CD4-positive, alpha-beta T cell (primary cell): ENCODE measurements at places on chromosomes 13 and 19. TPM values are rescaled to one million over a fixed set of nuclear protein-coding genes. Genes with fewer than 3 reads are reported as not detected.

DNA sequence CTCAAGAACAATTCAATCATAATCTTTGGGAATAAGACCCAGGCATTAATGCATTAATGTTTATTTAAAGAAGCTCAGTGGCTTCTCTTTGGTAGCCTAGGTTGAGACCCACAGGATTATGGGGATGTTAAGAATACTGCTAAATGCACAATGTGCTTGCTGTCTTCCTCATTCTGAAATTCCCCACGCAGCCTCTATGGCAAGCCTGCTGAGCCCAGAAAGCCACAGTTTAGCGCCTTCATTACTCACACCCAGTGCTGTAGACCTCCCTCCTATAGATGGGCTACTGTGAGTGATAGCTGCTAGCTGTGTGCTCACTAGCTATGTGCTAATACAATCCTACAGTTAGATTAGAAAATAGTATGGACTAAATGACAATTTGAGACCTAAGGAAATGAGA is 90.6 kb downstream of the TNFSF13B start:
- H3K4me1 ChIP-seq: no peaks in the 10 kb centered on the region
- DNase-seq: no peak
- no peaks in the 10 kb centered on the region for H3K27me3 ChIP-seq
- no peak overlapping the region for H3K27ac ChIP-seq

- H3K27me3 ChIP-seq: no peaks in the 10 kb centered on the region
- H3K4me3 ChIP-seq: no peak overlapping the region
- H3K27ac ChIP-seq: no peak overlapping the region
- no peaks in the 10 kb centered on the region for H3K36me3 ChIP-seq
- no peak for DNase-seq
- no peaks in the 10 kb centered on the region for H3K4me1 ChIP-seq
Measured at GRCh38 chr13:39350461-39350881, 252.5 kb downstream of the LHFPL6 start.

The ZNF132 gene
- total RNA-seq: 1.4 TPM

DNA sequence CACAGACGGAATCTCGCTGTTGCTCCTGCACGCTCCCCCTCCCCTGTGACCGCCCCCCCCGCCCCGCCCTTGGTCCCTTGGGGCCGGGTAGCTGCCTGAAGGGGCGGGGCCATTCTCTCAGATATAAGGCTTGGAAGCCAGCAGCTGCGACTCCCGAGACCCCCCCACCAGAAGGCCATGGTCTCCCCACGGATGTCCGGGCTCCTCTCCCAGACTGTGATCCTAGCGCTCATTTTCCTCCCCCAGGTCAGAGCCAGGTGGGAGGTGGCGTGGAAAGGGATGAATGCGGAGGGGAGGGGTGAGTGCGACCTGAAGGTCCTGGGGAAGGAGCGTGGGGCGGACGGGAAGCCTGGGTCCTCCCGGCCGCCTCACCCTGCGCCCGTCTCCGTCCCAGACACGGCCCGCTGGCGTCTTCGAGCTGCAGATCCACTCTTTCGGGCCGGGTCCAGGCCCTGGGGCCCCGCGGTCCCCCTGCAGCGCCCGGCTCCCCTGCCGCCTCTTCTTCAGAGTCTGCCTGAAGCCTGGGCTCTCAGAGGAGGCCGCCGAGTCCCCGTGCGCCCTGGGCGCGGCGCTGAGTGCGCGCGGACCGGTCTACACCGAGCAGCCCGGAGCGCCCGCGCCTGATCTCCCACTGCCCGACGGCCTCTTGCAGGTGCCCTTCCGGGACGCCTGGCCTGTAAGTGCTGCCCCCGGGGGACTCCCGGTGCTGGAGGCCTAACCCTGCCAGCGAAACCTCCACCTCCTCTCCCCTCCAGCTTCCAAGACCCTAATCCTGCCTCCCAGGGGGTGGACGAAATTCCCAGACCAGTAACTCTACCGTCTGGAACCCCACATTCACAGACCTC is at the start of gene DLL3:
Gene DLL3, plus strand, starts transcription at position 150 of the 845 bp plus-strand sequence. Its CDS starts 28 bp downstream, at position 178.
- no peak within 1 kb of the TSS for H3K27ac ChIP-seq
- H3K4me3 ChIP-seq: peak within 1 kb of the TSS; percentile 10
- no peak for DNase-seq
- peaks cover 30% of the 10 kb centered on the region for H3K4me1 ChIP-seq
- peaks cover 55% of the 10 kb centered on the region for H3K27me3 ChIP-seq
- H3K36me3 ChIP-seq: no peaks in the 10 kb centered on the region

The SSC5D gene
- total RNA-seq: 0.42 TPM

GRCh38 chr19:18450931-18451836 is 13.3 kb upstream of the ISYNA1 start:
- H3K27me3 ChIP-seq: no peaks in the 10 kb centered on the region
- no peak overlapping the region for H3K4me3 ChIP-seq
- H3K27ac ChIP-seq: no peak overlapping the region
- peaks cover 59% of the 10 kb centered on the region for H3K36me3 ChIP-seq
- DNase-seq: peak; percentile 89
